Activated CD4-positive, alpha-beta T cell treated with anti-CD3 and anti-CD28 coated beads, Interleukin-2, amount 50 U/mL, for 16 hours (primary cell): ENCODE measurements at places on chromosomes 16 and 17.

GRCh38 chr16:69741951-69742904, 12.5 kb downstream of the NOB1 start:
- no peak for DNase-seq

DNA sequence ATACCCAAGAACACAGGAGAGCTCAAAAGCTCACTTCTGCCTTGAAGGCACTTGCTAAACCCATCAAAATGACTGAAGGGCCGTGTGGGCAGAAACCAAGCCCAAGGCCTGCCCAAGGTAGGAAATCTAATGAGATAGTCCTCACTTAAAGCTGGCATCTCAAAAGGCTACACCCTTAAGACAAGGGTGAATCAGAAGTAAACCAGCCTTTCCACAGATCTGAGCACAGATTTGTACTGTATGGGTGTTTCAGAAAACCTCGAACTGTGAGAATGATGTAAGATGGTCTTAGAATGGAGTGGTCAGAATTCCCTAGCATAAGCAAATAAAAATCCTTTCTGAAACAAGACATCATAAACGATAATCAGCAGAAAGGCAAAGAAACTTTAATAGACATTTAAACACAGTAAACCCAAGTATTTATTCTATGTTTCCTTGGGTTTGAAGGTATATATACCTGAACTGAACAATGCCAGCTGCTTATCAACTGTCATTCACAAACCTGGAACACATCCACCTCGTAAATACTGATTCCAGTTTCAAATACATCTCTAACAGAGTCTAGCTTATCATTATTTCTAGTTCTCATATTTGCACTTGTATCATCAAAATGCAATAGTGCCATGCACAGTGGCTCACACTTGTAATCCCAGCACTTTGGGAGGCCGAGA, 37.8 kb downstream of the GLG1 start:
- DNase-seq, result no peak

GRCh38 chr16:65445313-65446260, 323.7 kb upstream of the CDH11 start:
- DNase-seq, result no peak

GRCh38 chr16:21179126-21179982, 20.9 kb downstream of the LDAF1 start:
- no peak for DNase-seq

- DNase-seq, result no peak
Observed at GRCh38 chr17:36816214-36816906, 120.9 kb upstream of the LHX1 start.

DNA sequence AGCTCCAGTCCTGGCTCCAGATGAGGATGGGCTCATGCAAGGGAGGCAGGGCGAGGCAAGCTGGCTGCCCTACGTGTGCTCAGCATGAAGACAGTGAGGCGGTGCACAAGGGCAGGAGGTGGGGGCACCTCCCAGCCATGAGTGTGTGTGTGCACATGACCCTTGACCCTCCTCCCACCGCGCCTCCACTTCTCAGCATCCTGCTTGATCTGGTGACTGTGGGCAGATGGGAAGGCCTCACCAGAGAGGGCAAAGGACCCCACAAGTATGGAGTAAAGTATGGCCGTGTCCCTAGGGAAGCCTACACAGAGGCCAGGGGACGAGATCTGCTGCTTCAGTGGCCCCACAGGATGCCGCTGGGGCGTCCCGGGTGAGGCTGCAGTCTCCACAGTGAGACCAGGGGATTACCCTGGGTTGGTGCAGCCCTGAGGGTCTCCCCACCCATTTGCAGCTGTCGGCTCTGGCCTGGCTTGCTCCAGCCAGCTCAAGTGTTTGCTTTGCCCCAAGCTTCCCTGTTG, 7.9 kb upstream of the RNF222 start:
- no peak for DNase-seq

- no peak for DNase-seq
Observed at GRCh38 chr16:78118469-78119025, 19.1 kb downstream of the WWOX start.

DNA sequence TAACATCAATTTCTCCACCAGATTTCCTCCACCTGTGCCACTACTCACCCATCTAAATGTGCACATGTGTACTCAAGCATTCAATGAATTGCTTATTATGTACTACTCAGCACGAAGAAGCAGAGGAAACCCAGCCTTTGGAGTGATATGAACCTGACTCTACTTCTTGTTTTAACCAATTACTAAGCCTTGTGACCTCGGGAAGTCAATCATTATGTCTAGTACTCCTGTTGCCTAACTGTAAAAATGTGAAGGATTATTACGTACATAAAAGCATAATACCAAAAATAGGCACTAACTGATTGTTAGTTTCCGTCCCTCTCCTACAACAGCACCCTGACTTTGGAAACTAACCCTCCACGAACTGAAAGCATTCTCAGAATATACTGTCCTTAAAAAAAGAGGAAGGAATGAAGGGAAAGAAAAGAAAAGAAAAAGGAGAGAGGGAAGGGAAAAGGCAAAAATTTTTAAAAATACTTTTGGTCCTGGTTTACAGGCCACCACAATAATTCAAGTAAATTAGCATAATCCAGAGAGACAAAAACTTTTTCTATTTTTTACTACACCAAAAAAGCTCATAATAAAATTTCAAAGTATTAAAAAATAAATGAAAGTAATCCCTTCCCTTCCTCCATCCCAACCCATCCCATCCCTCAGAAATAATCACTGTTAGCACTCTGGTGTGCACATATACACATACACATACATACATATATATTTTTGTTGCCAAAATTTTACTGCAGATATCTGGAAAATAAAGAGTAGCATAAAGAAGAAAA, 53.6 kb downstream of the KANSL1 start:
- DNase-seq, result no peak

DNA sequence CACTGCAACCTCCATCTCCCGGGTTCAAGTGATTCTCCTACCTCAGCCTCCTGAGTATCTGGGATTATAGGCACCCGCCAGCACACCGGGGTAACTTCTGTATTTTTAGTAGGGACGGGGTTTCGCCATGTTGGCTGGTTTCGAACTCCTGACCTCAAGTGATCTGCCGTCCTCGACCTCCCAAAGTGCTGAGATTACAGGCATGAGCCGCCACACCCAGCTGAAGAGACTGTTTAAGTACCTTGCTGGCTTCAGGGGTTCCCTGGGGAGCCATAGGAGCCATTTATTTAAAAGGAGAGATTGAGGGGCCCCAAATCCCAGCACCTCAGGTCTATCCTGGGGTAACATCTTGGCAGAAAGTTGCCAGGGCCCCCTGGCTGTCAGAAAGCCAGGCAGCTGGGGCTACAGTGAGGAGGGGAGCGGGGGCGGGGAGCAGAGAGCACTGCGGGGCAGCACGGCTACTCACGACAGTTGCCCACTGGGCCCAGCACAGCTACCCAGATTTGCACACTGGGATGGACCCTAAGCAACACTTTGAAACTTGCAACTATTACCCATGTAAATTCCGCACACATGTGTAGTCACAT, 1.6 kb downstream of the SNAI3 start:
- no peak for DNase-seq

GRCh38 chr17:77831474-77832179, 126.9 kb upstream of the TNRC6C start:
- DNase-seq, result no peak

DNA sequence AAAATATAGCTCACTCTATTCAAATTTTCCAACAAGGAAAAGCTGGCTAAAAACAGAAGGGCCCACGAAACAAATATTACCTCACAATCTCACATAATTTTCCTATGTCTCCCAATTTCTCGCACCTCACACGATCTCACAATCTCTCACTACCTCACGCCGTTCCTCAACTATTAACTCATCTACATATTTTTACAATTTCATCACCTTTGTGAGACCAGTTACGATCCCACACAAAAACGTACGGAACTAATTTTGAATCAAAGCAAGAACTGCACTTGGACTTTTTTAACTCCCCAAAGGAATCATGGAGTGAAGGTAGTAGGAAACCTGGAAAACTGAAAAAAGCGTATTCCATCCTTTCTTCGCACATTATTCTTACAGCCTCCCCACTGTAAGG, 1.1 kb downstream of the CBX1 start:
- no peak for DNase-seq

DNA sequence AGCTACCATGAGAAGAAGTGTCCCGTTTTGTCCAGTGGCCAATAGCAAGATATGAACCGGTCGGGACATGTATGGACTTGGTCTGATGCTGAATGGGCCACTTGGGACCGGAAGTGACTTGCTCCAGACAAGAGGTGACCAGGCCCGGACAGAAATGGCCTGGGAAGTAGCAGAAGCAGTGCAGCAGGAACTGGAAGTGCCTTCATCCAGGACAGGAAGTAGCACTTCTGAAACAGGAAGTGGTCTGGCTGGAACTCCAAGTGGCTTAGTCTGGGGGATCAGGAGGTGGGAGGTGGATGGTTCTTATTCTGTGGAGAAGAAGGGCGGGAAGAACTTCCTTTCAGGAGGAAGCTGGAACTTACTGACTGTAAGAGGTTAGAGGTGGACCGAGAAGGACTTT, 5.3 kb downstream of the EFNB3 start:
- no peak for DNase-seq

DNA sequence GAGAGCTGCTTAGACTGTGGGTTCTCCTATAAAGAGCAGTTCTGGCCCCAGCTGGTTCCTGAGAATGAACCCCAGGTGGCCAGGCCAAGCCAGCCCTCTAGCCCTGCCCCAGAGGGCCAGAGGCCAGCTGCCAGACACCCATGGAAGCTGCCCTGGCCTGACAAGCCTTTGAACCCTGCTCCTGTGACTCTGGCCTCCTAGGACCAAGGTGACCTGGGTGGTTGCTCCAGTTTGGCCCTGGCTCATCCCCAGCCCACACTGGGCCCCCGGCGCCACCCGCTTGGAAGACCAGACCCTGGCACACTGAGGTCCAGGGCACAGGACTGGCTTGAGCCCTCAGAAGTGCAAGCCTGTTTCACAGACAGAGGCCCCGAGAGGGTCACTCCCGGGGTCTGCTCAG, 6.8 kb upstream of the KCNJ12 start:
- DNase-seq, result no peak

DNA sequence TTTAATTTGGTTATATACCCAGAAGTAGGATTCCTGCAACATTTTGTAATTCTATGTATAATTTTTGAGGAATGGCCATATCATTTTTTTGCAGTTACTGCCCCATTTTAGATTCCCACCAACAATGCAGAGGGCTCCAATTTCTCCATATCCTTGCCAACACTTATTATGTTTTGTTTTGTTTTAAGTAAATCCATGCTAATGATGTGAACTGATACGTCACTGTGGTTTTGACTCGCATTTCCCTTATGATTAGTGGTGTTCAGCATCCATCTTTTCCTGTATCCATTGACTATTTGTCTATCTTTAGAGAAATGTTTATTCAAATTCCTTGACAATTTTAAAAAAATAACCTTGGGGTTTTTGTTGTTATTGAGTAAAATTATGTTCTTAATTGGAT, 826.4 kb downstream of the CDH11 start:
- no peak for DNase-seq

DNA sequence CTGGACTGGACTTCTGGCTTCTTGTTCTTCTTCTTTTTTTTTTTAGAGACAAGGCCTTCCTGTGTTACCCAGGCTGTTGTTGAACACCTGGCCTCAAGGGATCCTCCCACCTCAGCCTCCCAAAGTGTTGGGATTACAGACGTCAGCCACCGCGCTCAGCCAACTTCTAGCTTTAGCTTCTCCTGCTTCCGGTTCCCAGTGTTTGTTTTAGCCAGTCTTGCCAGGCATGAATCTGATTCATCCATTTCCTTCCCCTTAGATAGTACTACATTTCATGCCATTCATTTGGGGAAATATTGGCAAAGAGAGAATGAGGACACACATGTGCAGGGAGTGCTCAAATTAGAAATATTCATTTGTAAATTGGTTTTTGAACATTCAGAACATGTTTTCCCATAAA, 12.1 kb upstream of the NDUFAB1 start:
- no peak for DNase-seq

DNA sequence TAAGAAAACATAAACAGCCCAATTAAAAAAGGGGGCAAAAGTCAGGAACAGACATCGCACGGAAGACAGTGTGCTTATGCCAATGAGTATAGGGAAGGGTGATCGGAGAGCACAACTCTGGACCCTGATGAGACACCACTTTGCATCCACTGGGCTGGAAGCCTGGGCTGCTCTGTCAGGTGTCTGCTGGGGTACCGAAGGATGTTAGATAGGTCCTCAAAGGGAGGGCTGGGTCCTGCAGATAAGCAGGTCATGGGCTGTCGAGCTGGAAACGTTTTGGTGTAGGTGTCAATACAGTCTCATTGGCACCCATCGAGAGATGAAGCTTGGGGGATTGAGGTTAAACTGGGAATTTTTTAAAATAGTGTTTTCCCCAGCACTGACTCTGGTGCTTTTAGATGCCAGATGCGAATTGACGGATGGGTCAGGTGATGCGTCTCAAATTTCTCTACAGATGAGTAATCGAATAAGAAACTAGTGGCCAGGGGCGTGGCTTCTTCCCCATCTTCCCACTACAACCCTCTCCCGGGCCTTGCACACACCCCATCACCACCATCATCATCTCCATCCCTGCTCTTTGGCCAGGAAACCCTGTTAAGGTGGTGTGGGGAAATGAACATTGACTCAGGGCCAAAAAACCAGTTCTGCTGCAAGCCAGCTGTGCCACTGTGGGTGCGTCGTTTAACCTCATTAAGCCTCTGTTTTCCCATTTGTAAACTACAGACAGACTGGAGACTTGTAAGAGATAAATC, 47.8 kb upstream of the IRF8 start:
- DNase-seq, result no peak

DNA sequence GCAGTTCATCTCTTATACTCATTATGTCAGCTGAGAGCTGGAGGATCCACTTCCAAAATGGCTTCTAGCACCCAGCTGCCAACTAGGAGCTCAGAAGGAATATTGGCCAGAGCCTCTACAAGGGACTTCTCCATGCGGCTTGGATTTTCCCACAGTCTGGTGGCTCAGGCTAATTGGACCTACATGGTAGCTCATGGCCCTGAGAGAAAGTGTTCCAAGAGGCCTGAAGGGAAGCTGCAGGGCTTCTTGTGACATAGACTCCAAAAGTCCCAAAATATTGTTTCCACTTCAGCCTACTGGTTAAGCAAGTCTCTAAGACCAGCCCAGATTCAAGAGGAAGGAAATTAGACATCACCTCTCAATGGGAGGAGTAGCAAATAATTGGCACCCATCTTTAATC, 6.8 kb downstream of the NOG start:
- DNase-seq, result no peak

GRCh38 chr16:261031-261691, 14.6 kb downstream of the RGS11 start:
- no peak for DNase-seq

- DNase-seq, result no peak
Observed at GRCh38 chr16:89704281-89704680, 2.8 kb upstream of the SPATA2L start.
